Epithelial cell of proximal tubule (primary cell): ENCODE measurements at places on chromosomes 4 and X. TPM values are rescaled to one million over a fixed set of nuclear protein-coding genes. Genes with fewer than 3 reads are reported as not detected.

Gene TSR2
- 13.2 and 14.3 TPM in 2 replicates for total RNA-seq

Gene CDX4
- total RNA-seq = not detected in 2 replicates

Gene PCDH19
- 0.22 and 0.52 TPM in 2 replicates for total RNA-seq

Gene UNC5C
- 0.72 and 2.2 TPM in 2 replicates for total RNA-seq

Gene ERVMER34-1
- total RNA-seq = 3.5 and 6.5 TPM in 2 replicates

Gene SYP
- total RNA-seq = 0.17 and 0.29 TPM in 2 replicates

Gene ZXDB
- 5.1 and 5.2 TPM in 2 replicates for total RNA-seq

Gene BTC
- total RNA-seq = 3.6 and 5.4 TPM in 2 replicates

Gene CPLX1
- total RNA-seq = 0.81 TPM in 1 of 2 replicates, not detected in the other

Gene POU4F2
- not detected in 2 replicates for total RNA-seq

Gene CENPI
- total RNA-seq = 20.4 and 27.9 TPM in 2 replicates

Gene HMGN5
- 0.17 and 3.0 TPM in 2 replicates for total RNA-seq

- DNase-seq = no peak
Observed at GRCh38 chr4:78689700-78690323, 86.3 kb upstream of the BMP2K start.

DNA sequence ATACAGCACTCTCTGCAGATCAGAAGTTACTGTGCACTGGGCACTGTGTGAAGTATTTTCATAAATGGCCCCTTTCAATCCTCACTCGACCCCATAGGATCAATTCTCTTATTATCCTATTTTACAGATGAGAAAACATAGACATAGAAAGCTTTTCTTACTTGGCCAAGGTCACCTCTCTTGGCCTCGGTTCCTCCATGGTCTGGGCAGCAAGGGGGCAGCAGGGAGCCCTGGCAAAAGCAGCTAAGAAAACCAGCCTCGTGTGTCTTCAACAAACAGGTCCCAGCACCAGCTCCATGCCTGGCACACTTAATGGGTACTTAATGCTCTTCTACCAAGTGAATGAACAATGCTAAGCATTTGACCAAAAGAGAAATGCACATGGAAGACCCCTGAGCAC is 34.4 kb downstream of the BST1 start:
- no peak for DNase-seq

DNA sequence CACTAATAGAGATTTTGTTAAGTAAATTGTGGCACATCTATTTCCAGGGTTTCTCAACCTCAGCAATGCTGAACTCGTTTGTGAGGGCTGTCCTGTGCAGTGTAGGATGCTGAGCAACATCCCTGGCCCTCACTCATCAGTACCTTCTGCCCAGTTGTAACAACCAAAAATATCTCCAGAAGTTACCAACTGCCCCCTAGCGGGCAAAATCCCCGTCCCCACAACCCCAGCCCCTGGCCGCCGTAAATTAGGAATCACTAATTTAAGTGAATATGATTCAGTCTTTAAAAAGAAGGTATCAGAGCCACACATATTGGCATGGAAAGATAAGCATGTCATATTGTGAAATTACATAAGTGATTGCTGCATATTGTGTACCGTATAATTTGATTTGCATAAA is 123.4 kb downstream of the ASB9 start:
- DNase-seq = no peak

DNA sequence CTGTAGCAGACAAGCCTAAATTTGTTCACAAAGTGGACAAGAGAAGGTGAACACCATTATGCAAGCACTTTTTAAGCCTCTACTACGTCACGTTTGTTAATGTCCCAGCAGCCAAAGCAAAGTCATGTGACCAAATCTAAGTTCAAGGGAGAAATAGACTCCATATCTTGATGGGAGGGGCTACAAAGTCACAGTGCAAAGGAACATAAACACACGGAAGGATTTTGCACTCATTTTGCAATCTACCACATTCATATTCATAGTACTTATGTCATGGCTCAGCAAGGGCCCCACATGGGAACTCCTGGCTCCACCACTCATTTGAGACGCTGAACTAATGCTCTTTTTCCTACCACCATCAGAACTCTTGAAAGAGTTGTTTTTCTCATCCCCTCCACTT is 139.0 kb upstream of the JADE1 start:
- no peak for DNase-seq

- peak; percentile 27 for DNase-seq
Observed at GRCh38 chr4:19659101-19659500, 592.6 kb upstream of the SLIT2 start.

- DNase-seq = no peak
Observed at GRCh38 chrX:153469811-153470410, 465 bp downstream of the HAUS7 start.

DNA sequence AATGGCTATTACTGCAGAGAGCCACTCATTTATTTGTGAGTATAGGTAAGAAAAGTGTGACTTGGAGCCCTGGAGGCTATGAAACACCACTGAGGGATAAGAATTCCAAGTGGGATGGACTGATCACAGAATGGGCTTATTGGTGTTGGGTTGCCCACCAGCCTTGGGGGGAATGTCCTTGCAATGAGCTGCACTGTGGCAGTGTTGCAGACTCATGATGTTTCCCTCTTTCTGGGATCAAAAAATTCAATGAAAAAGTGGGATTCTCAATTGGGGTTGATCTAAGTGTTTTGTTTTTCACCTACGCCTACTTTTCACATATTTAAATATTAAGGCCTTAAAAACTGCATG is 1024.5 kb upstream of the PCDH10 start:
- no peak for DNase-seq

DNA sequence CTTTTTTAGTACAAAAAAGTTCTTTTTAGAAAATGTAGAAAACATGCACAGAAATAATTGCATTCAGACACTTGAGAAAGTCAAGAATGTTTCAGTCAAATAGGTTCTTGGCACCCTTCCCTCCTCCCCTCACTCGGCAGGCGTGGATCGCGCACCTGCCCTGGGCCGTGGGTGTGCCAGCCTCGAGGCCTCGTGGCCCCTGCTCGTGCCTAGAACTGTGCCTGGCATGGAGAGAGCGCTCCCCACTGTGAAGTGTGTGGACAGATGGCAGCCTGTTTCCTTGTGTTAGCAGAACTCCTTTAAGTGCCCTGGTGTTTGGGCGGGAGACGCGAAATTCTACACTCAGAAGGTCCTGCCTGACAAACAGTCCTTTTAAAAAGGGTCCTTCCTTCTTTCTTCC is 14.7 kb downstream of the RGS12 start:
- DNase-seq = no peak

GRCh38 chr4:8201321-8201781 is 2.3 kb downstream of the SH3TC1 start:
- no peak for DNase-seq

DNA sequence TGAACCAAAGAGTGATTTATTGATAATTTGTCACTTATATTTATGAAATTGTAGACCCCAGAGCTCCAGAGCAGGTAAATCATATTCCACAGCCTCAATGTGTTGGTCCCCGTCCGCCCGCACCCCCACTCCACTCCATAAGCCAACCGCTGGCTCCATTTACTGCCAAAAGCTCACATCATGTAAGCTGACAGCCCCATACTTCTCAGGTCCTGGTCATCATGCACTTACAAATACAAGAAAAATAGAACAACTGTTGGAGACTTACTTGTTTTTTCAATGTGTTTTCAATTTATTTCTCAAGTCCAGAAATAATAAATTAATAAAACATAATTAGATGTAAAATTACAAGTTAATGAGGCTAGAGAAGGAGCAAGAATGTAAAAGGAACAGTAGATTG is 235.7 kb upstream of the HAND2 start:
- no peak for DNase-seq

DNA sequence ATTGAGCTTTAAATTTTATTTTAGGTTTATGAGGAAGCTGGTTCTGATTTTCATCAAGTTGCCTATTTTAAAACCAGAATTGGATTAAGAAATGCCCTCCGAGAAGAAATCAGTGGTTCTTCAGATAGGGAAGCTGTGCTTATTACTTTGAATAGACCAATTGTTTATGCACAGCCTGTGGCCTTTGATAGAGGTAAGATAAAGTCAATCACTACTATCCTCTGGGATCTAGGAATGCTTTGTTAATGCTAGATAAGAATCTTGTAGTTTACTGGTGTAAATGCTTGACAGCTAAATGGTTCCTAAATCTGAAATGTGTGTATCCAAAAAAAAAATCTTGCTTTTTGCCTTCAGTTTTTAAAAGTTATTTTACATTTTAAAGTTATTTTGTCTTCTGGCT is 73.0 kb upstream of the ADAD1 start:
- no peak for DNase-seq

DNA sequence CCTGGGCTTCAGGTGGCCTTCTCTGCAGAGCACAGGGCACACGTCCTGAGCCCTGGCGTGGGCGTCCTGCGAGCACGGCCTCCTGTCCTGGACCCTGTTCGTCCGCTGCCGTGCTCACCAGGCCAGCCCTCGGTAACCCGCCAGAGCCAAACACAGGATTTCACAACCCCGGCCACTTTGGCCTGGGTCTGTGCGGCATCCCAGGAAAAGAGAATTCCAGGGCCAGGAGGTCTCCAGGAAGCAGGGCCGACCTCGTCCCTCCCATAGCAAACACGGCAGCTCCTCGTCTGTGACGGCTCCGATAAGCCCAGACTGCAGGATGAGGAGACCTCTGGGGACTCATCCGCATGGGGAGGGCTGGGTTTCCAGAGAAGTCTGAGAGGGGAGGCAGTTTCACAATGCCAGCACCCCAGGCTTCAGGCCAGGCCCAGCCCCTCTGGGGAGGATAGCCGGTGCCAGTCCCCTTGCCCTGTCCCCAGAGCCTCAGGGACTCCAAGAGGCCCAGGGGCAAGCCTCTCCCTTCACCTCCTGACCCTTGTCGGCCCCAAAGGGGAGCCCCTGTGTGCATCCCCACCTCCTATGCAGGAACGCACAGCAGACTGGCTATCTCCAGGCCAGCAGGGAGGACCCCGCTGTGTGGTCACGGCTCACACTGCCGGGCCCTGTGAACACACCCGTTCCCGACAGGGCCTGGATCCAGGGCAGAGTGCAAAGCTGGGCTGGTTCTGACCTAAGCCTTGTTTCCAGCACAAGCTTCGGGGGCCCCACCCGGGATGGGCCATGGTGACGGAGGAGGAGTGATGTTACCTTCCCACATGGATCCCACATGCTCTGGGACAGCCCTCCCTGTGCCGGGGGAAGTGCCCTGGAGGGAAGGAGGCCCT is 22.3 kb upstream of the HTRA3 start:
- no peak for DNase-seq

- DNase-seq = no peak
Observed at GRCh38 chr4:165872461-165873297, at the start of gene TLL1. TLL1 (plus strand) TSS chr4:165873237; CDS start chr4:165873905, 668 bp downstream.

GRCh38 chrX:107753187-107753586 is 22.4 kb downstream of the TSC22D3 start:
- DNase-seq = no peak

- no peak for DNase-seq
Observed at GRCh38 chr4:159097785-159098184, 5.1 kb upstream of the RAPGEF2 start.

DNA sequence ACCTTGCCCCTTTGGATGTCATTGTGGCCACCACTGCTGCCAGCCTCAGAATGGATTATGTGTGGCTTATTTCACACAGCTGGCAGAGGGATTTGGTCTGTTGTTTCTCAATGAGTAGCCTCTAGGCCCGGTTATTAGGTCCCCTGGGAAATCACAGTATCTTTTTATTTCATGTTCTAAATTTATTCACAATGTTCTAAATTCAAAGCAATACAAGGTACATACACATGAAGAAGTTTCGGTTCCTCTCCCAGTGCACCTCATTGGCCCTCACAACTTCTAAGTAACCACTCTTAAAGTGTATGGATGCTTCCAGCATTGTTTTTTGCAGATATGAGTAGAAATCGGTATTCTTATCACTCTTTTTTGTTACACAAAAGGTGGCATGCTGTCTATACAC is 262.7 kb downstream of the RCHY1 start:
- no peak for DNase-seq

GRCh38 chr4:138736362-138736761 is 279.2 kb upstream of the NOCT start:
- no peak for DNase-seq

DNA sequence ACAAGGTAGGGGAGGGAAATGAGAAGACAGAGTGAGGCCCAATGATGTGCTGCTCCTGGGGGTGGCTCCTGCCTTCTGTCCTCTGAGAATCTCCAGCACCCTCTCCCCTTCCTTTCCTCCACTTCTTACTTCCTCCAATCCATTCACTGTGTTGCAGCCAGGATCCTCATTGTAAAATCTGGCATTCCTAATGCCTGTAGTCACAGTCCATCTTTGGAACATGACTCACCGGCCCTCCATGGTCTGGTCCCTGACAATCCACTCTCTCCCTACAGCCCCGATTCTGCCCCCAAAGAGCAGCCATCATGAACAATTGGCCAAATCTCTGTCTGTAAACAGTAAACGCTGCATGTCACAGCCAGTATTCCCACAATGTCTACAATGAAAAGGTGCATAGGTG is 72.9 kb downstream of the CLNK start:
- DNase-seq = peak; percentile 41

GRCh38 chrX:69148946-69149345 is 16.3 kb downstream of the PJA1 start:
- no peak for DNase-seq

DNA sequence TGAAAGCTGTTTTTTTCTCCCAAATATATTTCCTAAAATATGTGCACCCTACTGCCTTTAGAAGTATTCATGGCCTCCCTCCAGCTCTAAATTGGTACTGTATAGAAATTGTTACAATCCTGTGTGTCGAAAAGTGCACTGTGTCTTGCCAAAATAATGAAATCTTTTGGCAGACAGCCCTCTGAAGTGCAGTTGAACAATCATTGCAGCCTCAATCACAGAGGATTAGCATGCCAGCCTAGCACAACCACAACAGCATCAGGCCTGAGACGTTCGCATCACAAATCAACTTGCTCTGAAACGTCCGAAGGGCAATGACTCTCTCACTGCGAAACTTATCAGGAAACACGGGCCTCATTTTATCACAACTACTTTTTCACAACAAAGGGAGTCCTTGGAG is 99.0 kb downstream of the ANOS1 start:
- no peak for DNase-seq

DNA sequence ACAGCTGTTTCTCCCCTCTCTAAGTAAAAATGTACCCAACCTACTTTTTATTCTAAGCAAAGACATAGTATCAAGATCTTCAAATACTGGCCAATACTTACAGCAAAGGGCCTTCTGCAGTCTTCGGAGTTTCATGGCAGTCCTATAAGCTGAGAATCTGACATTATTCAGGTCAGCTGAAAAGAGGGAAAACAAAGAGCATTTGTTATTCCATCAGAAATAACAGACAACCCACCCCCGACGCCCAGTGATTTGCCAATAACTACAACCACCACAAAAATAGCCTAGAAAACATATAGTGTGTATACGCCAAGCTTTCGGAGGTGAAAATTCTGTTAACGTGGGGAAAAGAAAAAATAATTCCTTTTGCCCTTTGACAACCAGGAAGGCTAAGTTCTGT is 151.1 kb upstream of the FTHL17 start:
- DNase-seq = no peak
